CD4-positive, alpha-beta T cell treated with Interferon alpha-2 for 1 hour (primary cell): ENCODE measurements at places on chromosomes 7 and 10.

GRCh38 chr7:107463139-107464078, 6.4 kb upstream of the GPR22 start:
- peak; percentile 40 for DNase-seq

DNA sequence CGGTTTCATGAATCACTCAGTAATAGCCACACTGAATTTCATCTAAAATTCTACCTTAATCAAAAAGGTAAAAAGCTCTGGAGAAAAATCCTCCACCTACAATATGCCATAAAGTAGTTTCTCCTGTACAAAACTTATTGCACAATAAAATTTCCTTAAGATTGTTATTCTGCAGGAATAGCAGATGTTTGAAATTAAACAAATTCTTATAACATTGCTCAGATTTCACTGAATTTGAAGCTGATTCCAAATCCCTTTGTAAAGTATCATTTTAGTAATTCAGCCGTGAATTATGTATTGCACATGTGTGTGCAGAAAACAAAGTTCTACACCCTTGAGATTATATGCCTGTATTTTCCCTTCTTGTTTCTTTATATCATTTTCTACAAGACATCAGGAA, 123.8 kb downstream of the AMPH start:
- DNase-seq: no peak

DNA sequence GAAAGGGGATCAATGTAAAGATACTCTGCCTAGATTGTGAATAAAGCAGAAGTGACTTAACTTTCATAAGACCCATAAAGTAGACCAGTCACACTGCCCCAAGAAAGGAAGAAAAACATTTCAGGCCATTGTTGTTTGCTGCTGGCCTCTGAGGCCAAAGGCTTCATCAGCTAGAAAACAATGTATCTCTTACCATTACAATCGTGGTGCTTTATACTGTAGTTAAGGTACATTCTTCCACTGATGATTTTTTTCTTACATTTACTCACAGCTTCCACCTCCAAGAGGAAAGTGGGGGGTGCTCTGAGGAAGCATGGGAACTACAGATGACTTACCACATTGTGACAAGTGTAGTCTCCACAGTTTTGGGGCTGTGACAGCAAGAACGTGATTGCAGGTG, 68.6 kb downstream of the NRG3 start:
- DNase-seq: no peak

- DNase-seq: no peak
Observed at GRCh38 chr10:99296605-99297004, 32.6 kb upstream of the CNNM1 start.

- DNase-seq: no peak
Observed at GRCh38 chr10:90417476-90418210, 440.2 kb downstream of the HTR7 start.

GRCh38 chr10:21080261-21080660, 183.2 kb upstream of the NEBL start:
- DNase-seq: no peak

GRCh38 chr7:33152087-33152486, 22.7 kb downstream of the BBS9 start:
- no peak for DNase-seq

- DNase-seq: no peak
Observed at GRCh38 chr7:70616821-70617220, 515.1 kb upstream of the GALNT17 start.

- DNase-seq: no peak
Observed at GRCh38 chr10:72000073-72001032, 36.2 kb downstream of the CHST3 start.

DNA sequence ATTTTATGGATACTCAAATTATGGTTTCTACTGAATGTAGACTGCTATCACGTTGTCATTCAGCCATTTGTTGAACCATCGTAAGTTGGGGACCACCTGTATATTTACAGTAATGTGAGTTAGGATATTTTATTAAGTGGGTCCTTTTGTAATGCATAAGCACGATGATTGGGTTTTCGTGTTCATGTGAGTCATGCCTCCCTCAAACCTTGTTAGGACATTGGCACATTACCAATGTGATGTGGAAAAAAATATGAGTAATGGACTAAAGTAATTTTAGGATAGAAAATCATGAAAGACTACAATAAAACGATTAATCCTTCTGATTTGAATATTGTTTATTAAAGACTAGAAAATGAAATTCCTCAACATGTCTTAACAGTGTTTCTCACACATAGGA, 8.7 kb downstream of the SMC3 start:
- no peak for DNase-seq

DNA sequence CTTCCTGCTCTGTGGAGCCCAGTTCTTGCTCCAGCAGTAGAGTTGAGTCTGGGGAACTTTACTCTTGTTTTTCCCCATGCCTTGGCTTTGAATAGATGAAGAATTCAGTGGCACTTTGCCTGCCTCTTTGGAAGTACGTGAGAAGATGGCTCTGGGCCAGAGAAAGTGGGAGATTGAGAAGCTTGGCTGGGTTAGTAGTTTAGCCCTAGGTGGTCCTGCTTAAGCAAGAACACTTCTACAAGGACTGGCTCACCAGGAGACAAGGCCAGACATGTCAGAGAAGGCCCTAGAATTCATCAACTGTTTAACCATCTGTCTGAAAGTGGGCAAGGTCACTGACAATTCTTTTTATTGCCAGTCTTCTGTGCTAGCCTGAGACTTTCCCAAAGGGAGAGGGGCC, 410.3 kb downstream of the TYW1 start:
- no peak for DNase-seq

DNA sequence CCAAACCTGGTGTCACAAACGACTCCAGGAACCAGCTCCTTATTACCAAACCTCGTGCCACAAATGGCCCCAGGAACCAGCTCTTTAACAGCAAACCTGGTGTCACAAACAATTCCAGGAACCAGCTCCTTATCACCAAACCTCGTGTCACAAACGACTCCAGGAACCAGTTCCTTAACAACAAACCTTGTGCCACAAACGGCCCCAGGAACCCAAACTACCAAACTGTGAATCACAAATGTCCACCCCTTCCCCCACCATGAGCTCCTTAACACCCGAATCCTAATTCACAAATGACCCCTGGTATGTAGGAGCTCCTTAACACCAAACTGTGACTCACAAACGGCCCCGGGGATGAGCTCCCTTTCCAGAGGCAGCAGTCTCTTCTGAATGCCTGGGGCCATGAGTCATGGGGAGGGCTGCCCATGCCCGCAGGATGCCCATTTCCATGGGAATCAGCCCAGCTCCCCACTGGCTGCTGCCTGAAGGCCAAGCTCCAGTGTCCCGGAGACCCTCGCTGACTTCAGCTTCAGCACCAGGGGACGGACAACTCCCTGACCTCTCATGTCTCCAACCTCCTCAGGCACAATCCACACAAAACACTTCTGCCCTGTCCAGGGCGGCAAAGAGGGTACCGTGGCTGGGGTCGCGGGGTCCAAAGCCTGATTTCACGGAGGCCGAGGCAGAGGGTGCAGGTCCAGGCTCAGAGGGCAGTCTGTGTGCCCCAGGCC, 213.1 kb downstream of the ELFN1 start:
- DNase-seq: no peak

DNA sequence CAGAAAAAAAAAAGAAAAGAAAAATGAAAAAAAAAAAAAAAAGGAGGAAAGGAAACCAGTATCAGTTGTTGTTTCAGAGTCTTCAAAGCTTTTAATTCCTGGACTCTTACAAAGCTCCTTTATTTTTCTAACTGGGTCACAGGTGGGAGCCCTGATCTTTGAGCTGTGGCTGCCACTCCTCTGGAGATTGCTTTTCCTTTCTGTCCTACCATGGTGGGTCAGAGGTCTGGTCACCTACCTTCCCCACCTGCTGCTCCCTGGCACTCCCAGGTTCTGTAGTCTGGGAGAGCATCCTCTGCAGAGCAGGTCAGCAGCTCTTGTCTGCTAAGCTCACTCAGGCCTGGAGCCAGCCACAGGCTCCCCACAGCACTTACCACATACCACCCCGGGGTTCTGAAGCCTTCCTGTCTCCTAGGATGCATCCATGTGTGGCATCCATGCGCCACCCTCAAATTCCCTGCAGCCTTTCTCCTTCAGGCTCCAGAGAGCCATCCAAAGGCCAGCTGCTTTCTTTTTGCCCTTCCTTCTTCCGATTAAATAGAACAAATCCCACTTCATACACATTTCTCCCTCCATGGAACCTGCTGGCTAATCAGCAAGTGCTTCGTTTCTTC, 73.2 kb upstream of the TPK1 start:
- DNase-seq: no peak

GRCh38 chr7:29285861-29286260, 91.3 kb downstream of the CHN2 start:
- no peak for DNase-seq

DNA sequence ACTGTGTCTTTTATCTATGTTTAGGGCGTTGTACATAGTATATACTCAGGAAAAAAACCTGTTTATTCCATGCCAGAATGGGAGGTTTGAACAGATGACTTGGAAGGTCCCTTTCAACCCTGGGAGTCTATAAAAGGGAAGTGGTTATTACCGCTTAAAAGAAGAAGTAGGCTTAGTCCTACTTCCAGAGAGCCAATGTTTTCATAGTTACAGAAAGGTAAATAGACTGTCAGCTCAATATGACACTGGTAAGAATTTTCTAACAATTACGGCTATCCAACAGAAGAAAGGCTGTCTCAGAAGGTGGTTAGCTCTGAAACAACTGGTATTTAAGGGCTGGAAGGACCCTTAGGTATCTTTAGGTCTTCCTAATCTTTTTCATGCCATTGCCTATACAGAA, 1.1 kb upstream of the TFAM start:
- no peak for DNase-seq

- peak; percentile 33 for DNase-seq
Observed at GRCh38 chr10:93816123-93816747, 58.5 kb downstream of the LGI1 start.

- DNase-seq: peak; percentile 68
Observed at GRCh38 chr7:148962823-148963582, 65.3 kb downstream of the PDIA4 start.

- no peak for DNase-seq
Observed at GRCh38 chr10:122232769-122233168, 38.3 kb upstream of the BTBD16 start.

DNA sequence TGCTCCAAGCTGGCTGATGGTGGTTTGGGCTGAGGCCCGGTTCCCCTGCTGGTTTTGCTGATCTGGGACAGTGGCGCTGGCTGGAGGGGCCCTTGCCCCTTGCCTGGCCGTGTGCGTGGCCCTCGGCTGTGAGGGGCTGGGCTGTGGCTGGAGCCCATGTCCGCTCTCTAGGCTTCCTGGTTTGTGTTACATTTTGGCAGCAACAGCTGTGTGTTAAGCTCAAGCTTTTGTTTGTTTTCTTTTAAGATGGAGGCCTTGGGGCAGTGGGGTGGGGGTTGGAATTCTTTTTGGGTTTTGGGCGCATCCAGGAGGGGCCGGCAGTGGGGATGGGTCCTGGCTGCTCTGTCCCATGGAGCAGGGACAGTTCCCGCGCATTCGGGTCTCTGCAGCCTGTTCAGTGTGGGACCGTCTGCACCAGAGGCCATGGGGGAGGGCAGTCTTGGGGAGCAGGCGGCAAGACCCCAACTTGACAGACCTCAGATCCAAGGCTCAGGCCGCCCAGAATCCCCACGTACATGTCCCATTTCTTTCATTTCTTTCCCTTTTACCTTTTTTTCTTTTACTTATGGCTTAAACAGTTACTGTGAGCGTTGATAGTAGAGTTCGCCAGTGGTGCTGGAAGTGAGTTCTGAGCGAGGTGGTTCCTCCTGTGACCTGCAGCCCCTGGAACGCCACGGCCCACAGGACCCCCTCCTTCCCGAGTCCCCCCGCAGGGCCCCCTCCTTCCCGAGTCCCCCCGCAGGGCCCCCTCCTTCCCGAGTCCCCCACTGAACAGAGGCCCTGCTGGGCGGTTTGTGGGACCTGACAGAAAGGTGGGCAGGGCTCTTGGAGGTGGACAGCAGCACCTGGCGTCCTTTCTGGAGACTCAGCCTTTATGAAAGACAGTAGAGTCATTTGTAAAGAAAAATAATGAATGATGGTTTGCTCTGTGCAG, 75.3 kb downstream of the INPP5A start:
- no peak for DNase-seq
